Vagina (tissue), 2 donors: ENCODE measurements at places on chromosomes 4 and X.

GRCh38 chr4:101801958-101802357, 11.4 kb downstream of the BANK1 start:
- DNase-seq: no peak
- no peak overlapping the region for H3K4me3 ChIP-seq
- no peaks in the 10 kb centered on the region for H3K36me3 ChIP-seq
- H3K4me1 ChIP-seq: no peaks in the 10 kb centered on the region

DNA sequence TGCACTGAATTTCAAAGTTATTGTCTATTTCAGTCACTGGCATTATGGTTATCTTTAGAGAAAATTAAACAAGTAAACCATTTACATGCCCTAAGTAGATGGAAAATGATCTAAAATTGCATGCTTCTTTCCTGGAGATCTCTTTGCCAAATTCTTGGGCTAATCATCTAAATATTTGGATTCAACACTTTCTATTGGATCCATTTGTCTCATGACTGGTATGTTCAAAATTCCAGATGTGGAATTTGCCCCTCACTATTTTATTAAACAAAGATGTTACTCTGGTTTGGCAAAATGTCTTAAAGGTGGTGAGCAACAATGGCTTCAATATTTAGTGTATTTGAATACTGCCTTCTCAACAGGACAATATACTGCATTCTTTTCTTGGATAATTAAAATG, 147.5 kb upstream of the CASK start:
- H3K27ac ChIP-seq: no peak overlapping the region
- H3K4me1 ChIP-seq: no peaks in the 10 kb centered on the region

GRCh38 chr4:11739992-11740391, 311.3 kb upstream of the HS3ST1 start:
- DNase-seq: no peak
- no peaks in the 10 kb centered on the region for H3K4me1 ChIP-seq
- no peaks in the 10 kb centered on the region for H3K36me3 ChIP-seq

GRCh38 chrX:2635342-2635741, 55.8 kb upstream of the CD99 start:
- no peaks in the 10 kb centered on the region for H3K4me1 ChIP-seq
- H3K36me3 ChIP-seq: no peaks in the 10 kb centered on the region
- peak overlapping the region; percentile 74 for H3K27ac ChIP-seq

DNA sequence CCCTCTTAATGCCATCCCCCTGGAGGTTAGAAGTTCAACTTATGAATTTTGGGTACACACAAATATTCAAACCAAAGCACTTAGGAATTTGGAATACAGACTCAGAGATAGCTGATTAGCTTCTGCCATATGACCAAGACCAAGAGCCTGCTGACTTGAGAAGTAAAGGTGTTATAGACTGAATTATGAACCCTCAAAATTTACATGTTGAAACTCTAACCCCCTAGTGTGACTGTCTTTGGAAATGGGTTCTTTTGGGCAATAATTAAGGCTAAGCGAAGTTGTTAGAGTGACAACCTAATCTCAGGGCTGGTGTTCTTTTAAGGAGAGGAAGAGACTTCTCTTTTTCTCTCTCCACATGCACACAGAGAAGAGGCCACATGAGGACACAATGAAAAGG, 151.2 kb downstream of the COX18 start:
- no peaks in the 10 kb centered on the region for H3K4me1 ChIP-seq
- H3K27ac ChIP-seq: no peak overlapping the region
- no peaks in the 10 kb centered on the region for H3K36me3 ChIP-seq
- no peaks in the 10 kb centered on the region for H3K27me3 ChIP-seq
- no peak for DNase-seq
- H3K4me3 ChIP-seq: no peak overlapping the region

- H3K4me1 ChIP-seq: no peaks in the 10 kb centered on the region
- no peak overlapping the region for H3K4me3 ChIP-seq
- no peak for DNase-seq
- no peak overlapping the region for H3K27ac ChIP-seq
Measured at GRCh38 chr4:104756837-104757236, 262.1 kb upstream of the CXXC4 start.

DNA sequence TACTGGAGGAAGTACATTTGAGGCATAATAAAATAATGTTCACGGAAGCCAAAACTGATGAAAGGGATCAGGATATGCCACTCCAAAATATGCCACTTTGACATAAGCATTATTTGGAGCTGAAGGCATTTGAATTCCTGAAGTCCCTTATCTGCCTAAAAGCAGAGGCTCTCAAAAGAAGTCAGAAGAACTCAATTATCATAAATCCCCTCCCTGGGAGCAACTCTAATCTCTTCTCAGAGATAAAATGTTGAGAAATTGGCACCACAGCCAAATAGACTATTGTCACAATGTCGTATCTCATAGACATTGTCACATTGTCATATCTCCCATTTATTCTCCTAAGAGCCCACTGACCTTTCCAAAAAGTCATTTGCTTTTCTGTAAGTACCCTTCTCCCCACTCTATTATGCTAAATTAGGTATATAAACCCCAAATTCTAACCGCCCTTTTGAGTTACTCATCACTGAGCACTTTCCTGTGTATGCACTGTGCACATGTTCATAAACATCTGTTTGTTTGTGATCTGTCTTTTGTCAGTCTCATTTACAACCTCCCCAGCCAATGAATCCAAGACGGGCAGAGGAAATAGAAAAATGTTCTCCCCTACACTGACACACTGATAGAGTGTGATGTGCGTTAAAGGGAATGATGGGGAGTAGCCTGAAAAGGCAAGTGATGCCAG, 78.5 kb upstream of the NAF1 start:
- no peak overlapping the region for H3K27ac ChIP-seq
- no peak for DNase-seq
- H3K4me1 ChIP-seq: no peaks in the 10 kb centered on the region
- no peaks in the 10 kb centered on the region for H3K36me3 ChIP-seq
- H3K4me3 ChIP-seq: no peak overlapping the region

- no peak overlapping the region for H3K27ac ChIP-seq
- H3K4me3 ChIP-seq: no peak overlapping the region
- peaks cover 47% of the 10 kb centered on the region for H3K4me1 ChIP-seq
- DNase-seq: no peak
- H3K27me3 ChIP-seq: no peaks in the 10 kb centered on the region
Measured at GRCh38 chr4:143339497-143339896, 2.8 kb downstream of the GAB1 start.

- H3K27ac ChIP-seq: no peak overlapping the region
- H3K27me3 ChIP-seq: no peaks in the 10 kb centered on the region
- no peak for DNase-seq
Measured at GRCh38 chrX:20189171-20189570, 47.5 kb upstream of the EIF1AX start.

DNA sequence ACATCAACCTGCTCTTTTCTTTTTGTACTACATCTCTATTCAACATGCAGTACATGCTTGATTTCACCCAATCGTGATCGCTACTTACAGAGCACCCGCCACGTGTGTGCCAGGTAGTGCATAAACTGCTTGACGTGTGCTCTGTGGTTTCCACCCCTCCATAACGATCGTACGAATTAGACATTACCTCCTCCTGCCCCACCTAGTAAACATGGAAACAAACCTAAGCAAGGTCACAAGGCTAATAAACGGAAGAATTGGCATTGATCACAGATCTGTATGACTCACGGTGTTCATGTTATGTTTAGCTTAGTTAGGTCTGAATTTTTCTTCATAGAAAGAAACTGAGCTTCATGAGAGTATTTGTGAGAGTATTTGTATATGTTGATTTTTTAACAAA, 64.1 kb downstream of the STX18 start:
- no peak for DNase-seq
- no peak overlapping the region for H3K4me3 ChIP-seq
- H3K27ac ChIP-seq: no peak overlapping the region
- no peaks in the 10 kb centered on the region for H3K27me3 ChIP-seq
- peaks cover 60% of the 10 kb centered on the region for H3K4me1 ChIP-seq

GRCh38 chr4:117491516-117491915, 406.1 kb upstream of the TRAM1L1 start:
- H3K36me3 ChIP-seq: no peaks in the 10 kb centered on the region
- H3K27me3 ChIP-seq: no peaks in the 10 kb centered on the region
- no peak overlapping the region for H3K27ac ChIP-seq
- no peak for DNase-seq
- H3K4me1 ChIP-seq: no peaks in the 10 kb centered on the region

- H3K4me1 ChIP-seq: no peaks in the 10 kb centered on the region
- H3K4me3 ChIP-seq: no peak overlapping the region
- no peak for DNase-seq
- H3K27ac ChIP-seq: no peak overlapping the region
- no peaks in the 10 kb centered on the region for H3K27me3 ChIP-seq
Measured at GRCh38 chr4:132934911-132935310, 214.2 kb upstream of the PCDH10 start.

DNA sequence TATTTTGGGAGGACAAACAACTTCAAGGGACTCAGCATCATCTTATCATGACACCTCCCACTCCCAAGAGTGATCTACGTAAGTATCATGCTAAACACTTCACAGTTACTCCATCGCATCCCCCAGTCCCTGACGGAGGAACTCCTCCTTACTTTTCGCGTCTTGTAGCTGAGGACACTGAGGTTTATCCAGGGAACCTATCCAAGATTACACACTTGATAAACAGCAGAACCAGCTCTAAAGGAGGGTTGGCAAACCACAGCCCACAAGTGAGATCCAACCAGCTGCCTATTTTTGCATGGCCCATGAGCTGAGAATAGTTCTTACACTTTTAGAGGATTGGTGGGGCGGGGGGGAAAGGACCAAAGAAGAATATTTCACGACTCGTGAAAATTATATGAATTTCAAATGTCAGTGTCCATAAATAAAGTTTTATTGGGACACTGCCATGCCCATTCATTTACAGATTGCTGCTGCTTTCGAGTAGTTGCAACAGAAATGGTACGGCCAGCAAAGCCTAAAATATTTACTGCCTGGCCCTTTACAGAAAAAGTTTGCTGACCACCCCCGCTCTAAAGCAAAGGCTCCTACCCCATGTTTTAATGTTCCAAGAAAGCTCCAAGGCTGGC, 47.8 kb downstream of the SEPSECS start:
- H3K27ac ChIP-seq: no peak overlapping the region
- H3K4me3 ChIP-seq: no peak overlapping the region
- H3K4me1 ChIP-seq: no peaks in the 10 kb centered on the region
- DNase-seq: no peak
- H3K36me3 ChIP-seq: no peaks in the 10 kb centered on the region
- H3K27me3 ChIP-seq: no peaks in the 10 kb centered on the region

GRCh38 chr4:159401791-159402380, 299.0 kb downstream of the RAPGEF2 start:
- no peaks in the 10 kb centered on the region for H3K36me3 ChIP-seq
- H3K4me1 ChIP-seq: peaks cover 15% of the 10 kb centered on the region
- H3K27me3 ChIP-seq: no peaks in the 10 kb centered on the region
- H3K4me3 ChIP-seq: no peak overlapping the region
- no peak for DNase-seq

- no peaks in the 10 kb centered on the region for H3K27me3 ChIP-seq
- no peak overlapping the region for H3K27ac ChIP-seq
- DNase-seq: no peak
- no peak overlapping the region for H3K4me3 ChIP-seq
- H3K36me3 ChIP-seq: no peaks in the 10 kb centered on the region
- H3K4me1 ChIP-seq: no peaks in the 10 kb centered on the region
Measured at GRCh38 chr4:169144061-169144600, 126.6 kb downstream of the SH3RF1 start.

DNA sequence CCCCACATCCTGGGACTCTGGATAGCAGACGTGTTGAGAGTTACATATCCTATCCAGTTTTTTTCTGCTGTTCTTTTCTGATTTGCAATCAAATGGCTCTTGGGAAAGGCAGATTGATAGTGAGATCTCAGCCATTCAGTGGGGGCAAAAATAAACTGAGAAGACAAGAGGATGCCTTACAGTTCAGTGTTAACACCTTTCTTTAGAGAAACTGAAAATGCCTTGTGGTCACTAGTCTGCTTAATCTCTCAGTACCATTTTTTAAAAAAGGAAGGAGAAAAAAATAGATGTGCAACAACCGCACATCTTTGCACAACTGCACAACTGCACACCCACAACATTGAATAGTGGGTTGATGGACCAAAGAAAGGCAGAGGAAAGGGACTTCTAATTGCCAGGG, 109.3 kb downstream of the ARHGEF9 start:
- no peak overlapping the region for H3K4me3 ChIP-seq
- no peaks in the 10 kb centered on the region for H3K36me3 ChIP-seq
- H3K27me3 ChIP-seq: no peaks in the 10 kb centered on the region
- no peak for DNase-seq
- H3K4me1 ChIP-seq: no peaks in the 10 kb centered on the region
- H3K27ac ChIP-seq: no peak overlapping the region

DNA sequence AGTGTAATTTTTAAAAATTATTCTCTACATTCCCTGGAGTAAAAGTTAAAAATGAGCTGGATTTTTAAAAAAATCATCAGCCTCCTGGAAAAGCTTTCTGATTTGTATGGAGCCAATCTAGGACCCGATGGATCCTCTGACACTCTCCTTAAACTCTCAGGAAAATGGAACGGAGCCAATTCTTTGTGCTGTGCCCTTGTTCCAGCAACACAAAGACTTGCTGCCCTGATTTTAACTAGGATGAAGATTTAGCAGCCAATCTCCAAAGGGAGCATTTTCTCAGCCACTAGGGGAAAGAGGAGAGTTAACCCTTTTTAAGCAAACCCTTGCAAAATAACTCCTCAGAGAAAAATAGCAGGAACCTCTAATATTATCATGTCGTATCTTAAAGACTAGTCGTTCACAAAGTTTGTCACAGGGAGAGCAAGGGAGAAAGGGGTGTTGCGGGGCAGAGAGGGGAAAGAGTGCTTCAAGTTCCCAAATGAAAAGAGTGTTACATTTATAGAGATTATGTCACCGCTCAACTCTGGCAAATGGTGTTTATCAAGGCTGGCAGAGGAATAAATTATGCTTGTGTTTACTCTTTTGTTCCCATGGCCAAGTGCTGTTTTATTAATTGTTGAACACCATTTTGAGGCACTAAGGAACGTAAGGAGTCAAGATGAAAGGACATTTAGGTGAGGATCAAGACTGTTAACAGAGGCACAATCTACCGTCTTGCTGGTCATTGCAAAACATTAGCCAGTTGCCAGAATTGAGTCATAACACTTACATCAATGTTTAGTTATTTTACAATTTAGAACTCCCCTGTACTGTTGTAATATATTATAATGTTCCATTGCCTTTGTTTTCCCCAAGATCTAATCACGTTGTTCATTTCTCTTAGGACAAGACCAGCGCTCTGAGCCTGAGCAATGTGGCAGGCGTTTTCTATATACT, 250.7 kb downstream of the THOC2 start:
- no peak overlapping the region for H3K4me3 ChIP-seq
- no peaks in the 10 kb centered on the region for H3K36me3 ChIP-seq
- no peaks in the 10 kb centered on the region for H3K4me1 ChIP-seq
- H3K27ac ChIP-seq: no peak overlapping the region

DNA sequence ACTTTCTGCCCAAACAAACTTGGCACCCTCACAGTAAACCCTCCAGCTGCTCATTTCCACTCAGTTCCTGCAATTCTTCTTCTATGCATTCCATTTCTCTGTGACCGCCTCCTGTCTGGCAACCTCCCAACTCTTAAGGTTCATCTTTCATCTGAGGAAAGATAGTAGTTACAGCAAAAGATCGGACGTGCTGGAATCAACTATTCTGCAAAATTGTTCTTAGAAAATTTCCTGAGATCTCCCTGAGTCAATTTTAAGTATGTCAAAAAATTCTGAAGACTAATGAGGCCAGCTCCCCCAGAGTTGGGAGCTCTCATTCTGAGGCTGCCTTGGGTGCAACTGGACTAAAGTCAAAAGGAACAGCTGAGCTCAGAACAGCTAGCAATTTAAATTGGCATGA, 1026.0 kb downstream of the ADGRL3 start:
- H3K27me3 ChIP-seq: no peaks in the 10 kb centered on the region
- H3K27ac ChIP-seq: no peak overlapping the region
- no peak overlapping the region for H3K4me3 ChIP-seq
- no peak for DNase-seq
